ENCODE measurements at places on chromosomes 5 and 9. TPM values are rescaled to one million over a fixed set of nuclear protein-coding genes. Genes with fewer than 3 reads are reported as not detected.

The OTP gene
- total RNA-seq = not detected

DNA sequence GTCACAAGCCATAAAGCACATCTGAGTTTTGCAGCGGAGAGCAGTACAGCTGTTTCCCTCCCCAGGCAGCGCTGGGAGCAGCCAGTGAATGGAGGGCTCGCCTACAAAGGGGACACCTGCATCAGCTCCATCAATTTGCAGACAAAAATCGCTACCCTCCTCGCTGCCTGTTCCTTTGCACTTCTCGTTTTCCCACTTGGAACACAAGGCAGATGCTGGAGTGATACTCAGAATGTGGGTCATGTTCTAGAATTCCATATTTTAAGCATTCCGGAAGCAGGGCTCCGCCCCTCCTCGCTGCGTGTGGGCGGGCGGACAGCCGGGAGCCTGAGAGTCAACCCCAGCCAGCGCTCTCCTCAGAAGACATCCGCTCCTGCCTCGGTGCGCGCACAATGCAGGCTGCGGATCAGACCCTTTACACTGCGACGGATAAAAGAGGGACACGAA is 92.1 kb downstream of the LMNB1 start:
- DNase-seq = no peak

- DNase-seq = no peak
These were observed 90.6 kb downstream of the NLN start for GRCh38 chr5:65812648-65813047.

The NUTM2G gene
- not detected for total RNA-seq

- no peak for DNase-seq
These were observed 3.8 kb downstream of the ARSI start for GRCh38 chr5:150298701-150299451.

DNA sequence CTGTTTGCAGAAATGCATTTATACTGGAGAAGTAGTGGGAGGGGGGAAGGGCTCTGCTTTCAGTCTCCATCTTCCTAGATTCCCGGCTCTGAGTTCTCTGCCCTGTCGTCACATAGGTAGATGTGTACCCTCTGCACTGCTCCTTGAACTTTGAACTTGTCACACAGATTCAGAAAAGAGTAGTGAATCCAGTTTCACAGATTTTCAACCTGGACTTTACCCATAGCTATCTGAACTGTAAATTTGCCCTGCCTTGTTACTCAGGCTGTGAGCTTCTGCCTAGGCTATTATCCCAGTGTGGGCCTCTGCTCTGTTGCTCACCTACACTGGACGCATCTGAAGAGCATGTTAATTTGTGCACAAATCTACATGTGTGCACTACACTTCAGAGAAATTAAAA is 12.8 kb upstream of the C9orf152 start:
- DNase-seq = no peak

GRCh38 chr5:1821862-1822261 is 20.7 kb downstream of the NDUFS6 start:
- DNase-seq = no peak

GRCh38 chr5:158324236-158324635 is 465.3 kb upstream of the CLINT1 start:
- DNase-seq = no peak

The PLCXD3 gene
- 5.9 TPM for total RNA-seq

- no peak for DNase-seq
These were observed 65.3 kb upstream of the ADAMTS2 start for GRCh38 chr5:179410291-179411160.

The CYSRT1 gene
- total RNA-seq = not detected

DNA sequence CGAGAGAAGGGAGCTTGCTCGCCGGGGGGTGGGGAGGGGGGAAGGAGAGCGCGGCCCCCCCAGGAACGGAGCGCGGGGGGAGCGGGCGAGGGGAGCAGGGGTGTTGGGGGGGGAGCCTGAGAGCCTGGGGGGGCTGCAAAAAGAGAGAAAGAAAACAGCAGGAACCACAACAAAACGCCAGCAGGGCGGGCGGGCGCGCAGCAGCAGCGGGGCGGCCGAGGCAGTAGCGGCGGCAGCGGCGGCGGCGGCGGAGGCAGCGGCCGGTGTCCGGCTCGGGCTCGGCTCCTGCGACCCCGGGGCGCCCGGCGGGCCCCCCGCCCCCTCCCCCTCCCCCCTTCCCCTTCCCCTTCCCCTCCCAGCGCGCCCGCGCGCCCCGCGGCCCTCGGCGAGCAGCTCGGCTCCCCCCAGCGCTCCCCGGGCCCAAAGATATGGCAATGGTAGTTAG is 1.6 kb downstream of the NR2F1 start:
- DNase-seq = no peak

GRCh38 chr5:95960667-95961616 is 709 bp downstream of the ELL2 start:
- peak; percentile 22 for DNase-seq

The PTPRD gene
- 101 TPM for total RNA-seq

The PTGR1 gene
- 34.4 TPM for total RNA-seq

GRCh38 chr9:86723346-86723745 is 224.0 kb downstream of the GAS1 start:
- no peak for DNase-seq
